ENCODE measurements at places on chromosomes 12 and 14.

DNA sequence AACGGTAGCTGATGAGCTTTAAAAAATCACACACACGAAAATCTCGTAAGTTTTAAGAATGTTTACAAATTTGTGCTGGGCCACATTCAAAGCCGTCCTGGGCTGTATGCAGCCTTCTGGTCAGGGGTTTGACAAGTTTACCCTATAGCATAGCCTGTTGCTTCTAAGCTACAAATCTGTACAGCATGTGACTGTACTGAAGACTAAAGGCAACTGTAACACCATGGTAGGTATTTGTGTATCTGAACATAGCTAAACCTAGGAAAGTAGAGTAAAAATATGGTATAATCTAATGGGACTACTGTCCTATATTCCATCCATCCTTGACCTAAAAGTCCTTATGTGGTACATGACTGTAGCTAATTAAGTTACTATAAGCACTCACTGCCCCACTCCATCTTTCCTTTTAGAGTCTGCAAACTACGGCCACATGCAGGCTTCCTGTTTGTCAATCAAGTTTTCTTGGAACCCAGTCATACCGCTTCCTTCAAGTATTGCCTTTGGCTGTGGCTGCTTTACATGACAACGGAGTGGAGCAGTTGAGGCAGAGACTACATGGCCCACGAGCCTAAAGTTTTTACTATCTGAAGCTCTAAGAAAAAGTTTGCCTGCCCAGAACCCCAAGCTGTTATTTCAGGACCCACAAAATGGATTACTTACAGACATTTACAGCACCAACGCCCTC lies 18.5 kb downstream of the KRT7 start:
- DNase-seq: no peak

DNA sequence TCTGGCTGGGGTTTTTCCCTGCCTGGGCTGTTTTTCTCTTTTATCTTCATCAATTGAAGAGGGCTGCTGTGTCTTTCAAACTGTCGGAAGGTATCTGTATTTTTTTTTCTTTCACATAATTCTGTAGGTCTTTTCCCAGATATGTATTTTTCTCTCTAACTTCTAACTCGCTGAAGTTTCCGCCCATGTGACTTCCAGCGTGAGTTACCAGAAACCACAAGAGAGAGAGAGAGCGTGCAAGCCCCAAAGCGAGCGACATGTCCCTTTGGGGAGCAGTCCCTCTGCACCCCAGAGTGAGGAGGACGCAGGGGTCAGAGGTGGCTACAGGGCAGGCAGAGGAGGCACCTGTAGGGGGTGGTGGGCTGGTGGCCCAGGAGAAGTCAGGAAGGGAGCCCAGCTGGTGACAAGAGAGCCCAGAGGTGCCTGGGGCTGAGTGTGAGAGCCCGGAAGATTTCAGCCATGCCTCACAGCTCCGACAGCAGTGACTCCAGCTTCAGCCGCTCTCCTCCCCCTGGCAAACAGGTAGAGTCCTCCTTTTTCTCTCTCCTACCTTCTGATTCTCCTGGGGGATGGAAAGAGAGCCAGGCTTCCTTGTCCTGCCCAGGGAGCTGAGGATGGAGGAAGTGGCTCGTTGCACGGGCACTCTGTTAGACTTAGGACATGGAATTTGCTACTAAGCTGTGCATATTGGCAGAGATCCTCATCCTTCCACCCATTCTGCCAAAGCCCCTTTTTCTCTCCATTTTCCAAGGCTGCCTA lies at the start of gene BATF:
BATF (plus strand) TSS at position 246 of the 759 bp plus-strand sequence; CDS start at position 460, 214 bp downstream.
- DNase-seq: no peak

GRCh38 chr12:124094188-124094587 lies 121.2 kb downstream of the ZNF664 start:
- DNase-seq: no peak

DNA sequence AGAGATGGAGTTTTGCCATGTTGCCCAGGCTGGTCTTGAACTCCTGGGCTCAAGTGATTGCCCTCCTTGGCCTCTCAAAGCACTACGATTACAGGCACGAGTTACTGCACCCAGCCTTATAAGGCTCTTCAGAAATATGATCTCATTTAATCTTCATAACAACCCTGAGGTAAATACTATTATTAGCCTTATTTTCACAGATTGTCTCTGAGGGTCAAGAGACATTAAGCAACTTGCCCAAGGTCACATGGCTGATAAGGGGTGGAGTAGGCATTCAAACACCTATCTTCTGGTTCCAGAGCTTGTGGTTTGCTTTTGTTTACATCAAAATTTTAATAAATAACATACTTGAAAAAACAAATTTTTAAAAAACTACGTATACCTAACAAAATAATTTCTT lies 5.1 kb downstream of the PRKAG1 start:
- no peak for DNase-seq

GRCh38 chr12:85007836-85008235 lies 28.2 kb downstream of the TSPAN19 start:
- DNase-seq: no peak

Measured in DMS79 (cell line).